Stimulated activated CD4-positive, alpha-beta T cell treated with anti-CD3 and anti-CD28 coated beads, Interleukin-15, amount 100 ng/mL, for 1 hour (primary cell): ENCODE measurements at places on chromosomes 12 and 14.
A peak's percentile ranks its signal among the peaks of the same experiment; 100 is the strongest.

- no peak for DNase-seq
Observed at GRCh38 chr14:52607061-52607460, 54.4 kb downstream of the GPR137C start.

- DNase-seq, result no peak
Observed at GRCh38 chr12:90216815-90217214, 508.2 kb upstream of the ATP2B1 start.

DNA sequence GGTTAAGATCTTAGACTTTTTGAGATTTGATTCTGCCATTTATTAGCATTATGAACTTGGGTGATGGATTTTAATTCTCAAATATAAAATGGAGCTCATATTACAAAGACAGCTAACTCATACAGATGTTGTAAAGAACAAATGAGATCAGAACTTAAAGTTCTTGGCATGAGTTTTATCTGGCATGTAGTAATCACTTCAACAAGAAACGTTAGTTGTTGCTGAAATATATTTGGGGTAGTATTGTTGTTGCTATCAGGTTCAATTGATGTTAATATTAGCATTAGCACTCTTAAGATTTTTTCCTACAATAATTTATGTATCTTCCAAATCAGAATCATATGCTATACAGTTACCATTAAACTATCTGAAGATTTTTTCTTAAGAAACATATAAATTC lies 71.0 kb downstream of the SLC6A15 start:
- no peak for DNase-seq

DNA sequence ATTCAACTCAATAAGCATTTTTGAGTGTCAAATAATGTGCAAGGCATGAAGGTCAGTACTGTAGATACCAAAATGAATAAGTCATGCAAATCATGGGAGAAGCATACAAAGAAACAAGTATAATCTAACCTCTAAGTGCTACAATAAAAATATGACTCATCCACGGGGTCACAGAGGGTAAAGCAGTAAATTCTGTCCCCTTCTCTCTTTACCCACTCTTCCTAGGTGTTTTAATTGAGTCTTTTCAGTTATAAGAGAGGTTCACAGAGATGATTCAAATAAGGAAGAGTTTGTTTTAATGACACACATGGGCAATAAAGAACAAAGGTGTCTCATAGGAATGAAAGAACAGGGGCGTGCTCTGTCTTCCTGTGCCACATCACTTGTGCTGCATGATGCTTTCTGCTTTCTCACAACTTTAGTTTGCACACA lies 71.5 kb upstream of the DAAM1 start:
- no peak for DNase-seq

GRCh38 chr14:103141117-103141796 lies 18.0 kb downstream of the TNFAIP2 start:
- DNase-seq, result no peak

DNA sequence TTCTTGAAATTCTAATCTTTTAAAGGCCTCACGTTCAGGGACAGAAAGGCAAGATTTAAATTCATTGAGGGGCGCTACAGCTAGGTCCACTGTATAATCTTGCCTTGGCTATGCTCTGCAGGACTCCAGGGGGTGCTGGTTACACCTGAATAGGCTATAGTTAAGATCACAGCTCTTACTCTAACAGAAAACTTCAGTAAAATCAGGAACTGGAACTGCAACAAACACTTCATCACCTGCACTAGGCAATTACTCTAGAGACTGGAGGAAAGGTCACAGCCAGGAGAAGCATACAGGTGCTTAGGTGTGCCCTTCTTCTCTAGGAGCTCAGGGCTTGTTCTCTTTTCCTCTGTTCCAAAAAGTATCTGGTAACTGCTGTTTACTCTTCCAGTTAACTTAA lies 20.9 kb downstream of the SLCO1C1 start:
- no peak for DNase-seq

- no peak for DNase-seq
Observed at GRCh38 chr12:65229441-65229840, 49.0 kb upstream of the MSRB3 start.

GRCh38 chr12:5944688-5945070 lies 380 bp downstream of the ANO2 start:
- no peak for DNase-seq

- DNase-seq, result no peak
Observed at GRCh38 chr14:102138535-102138934, 1.2 kb upstream of the WDR20 start.

DNA sequence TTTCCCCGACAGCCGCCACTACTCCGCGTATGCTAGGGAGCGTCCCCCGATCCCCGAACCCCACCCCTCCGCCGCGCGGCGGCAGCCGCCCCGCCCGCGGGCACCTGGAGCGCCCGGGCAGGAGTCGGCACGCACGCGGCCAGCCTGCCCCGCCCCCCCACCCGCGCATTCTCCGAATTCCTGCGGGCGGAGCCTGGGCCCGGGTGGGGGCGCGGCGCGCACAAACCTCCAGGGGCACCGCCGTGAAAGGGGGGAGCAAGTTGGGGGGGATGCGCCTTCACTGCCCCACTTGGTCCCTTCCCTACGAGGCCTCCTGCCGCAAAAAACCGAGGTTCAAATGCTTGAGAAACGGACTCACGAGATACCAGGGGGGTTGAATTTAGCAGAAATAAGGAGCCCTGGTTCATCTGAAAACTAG lies 1.7 kb downstream of the AJUBA start:
- DNase-seq, result peak; percentile 44

GRCh38 chr12:113955109-113955970 lies 10.8 kb downstream of the RBM19 start:
- DNase-seq, result no peak

GRCh38 chr12:61357496-61357895 lies 902.7 kb upstream of the USP15 start:
- no peak for DNase-seq

GRCh38 chr14:78875049-78875448 lies 704.9 kb downstream of the NRXN3 start:
- no peak for DNase-seq

DNA sequence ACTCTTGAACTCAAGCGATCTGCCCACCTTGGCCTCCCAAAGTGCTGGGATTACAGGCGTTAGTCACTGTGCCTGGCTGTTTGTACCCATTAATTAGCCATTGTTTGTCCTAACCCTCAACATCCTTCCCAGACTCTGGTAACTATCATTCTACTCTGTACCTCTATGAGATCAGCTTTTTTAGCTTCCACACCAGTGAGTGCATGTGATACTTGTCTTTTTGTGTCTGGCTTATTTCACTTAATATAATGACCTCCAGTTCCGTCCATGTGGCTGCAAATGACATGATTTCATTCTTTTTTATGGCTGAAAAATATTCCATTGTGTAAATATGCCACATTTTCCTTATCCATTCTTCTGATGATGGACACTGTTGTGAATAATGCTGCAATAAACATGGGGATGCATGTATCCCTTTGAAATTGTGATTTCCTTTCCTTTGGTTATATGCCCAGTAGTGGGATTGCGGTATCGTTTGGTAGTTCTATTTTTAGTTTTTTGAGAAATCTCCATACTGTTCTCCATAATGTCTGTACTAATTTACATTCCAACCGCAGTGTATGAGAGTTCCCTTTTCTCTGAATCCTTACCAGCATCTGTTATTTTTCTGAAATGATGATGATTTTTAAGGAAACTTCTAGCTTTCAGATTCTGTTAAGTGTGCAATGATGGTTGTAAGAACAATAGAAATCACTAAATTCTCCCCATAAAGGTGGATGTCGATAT lies 6.7 kb upstream of the PPP4R3A start:
- no peak for DNase-seq

DNA sequence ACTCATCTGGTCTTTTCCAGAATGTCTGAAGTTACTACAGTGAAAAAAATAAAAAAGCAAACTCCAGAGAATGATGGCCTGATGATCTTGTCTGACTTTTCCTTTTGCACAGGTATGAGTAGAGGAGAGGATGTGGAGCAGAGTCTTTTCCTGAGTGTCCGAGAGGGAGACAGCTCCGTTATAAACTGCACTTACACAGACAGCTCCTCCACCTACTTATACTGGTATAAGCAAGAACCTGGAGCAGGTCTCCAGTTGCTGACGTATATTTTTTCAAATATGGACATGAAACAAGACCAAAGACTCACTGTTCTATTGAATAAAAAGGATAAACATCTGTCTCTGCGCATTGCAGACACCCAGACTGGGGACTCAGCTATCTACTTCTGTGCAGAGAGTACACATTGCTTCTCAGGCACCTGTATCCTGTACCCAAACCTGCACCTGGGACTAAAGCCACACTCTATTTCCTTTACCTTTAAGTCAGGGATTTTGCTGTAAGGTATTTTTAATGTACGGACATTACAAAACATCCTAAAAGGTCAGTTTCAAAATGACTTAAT lies 75.8 kb upstream of the OR4E1 start:
- no peak for DNase-seq

- DNase-seq, result no peak
Observed at GRCh38 chr14:100617410-100618317, 30.4 kb upstream of the BEGAIN start.

DNA sequence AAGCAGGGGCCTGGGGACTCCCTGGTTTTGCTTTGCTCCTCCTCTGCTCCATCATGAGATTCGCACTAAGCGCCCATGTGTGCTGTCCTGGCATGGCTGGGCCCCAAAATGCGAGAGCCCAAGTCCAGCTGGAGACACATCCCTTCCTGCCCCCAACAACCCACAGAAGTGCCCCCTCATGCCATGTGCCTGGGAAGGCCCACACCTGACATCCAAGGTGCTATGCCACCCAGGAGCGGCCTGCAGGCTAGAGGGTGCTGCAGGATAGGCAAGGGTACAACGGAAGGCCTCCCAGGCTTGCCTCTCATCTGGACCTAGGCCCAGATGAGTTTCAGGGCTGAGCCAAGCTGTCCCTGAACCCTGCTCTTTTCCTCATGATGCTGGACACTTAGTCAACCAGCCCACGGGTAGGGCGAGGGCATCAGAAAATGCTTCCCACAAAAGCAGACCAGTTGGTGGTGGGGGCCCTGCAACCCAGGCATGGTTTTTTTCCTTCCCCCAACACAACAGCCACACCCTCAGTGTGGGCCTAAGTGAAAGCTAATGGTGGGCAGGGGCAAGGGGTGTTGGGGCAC lies 13.2 kb upstream of the KRT80 start:
- DNase-seq, result no peak

DNA sequence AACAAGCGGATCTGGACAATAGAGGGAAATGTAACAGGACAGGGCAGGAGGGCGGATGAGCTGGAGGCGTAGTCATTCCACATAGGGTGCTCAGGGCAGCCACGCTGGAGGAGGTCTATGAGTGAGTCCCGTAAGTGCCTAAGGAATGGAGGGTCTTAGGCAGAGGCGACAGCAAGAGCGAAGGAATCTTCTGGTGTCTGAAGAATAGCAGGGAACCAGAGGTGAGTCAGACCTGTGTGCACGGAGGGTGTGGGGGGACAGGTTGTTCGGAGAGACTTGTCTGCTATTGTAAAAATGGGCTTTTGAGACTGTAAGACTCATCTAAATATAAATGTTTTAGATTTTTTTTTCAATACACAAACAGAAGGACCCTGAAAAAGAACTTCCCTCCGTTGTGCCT lies 70.6 kb downstream of the SETD3 start:
- DNase-seq, result no peak

GRCh38 chr12:117485984-117486839 lies 124.8 kb upstream of the NOS1 start:
- no peak for DNase-seq

DNA sequence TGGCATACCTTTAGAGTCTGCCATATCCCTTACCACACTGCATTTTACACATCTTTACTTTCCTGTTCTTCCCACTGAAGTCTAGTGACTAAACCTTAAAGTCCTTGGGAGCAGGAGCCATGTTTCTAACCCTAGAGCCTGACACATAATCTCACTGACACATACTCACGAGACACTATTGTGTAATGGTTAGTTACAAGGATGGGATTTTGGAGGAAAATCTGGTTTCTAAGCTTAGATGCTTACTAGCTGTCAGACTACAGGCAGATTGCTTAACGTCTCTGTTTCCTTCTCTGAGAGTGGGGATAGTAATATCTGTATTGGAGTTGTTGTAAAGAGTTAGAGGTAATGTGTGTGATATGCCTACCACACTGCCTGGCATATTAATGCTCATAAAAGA lies 6.2 kb upstream of the DYRK4 start:
- no peak for DNase-seq

DNA sequence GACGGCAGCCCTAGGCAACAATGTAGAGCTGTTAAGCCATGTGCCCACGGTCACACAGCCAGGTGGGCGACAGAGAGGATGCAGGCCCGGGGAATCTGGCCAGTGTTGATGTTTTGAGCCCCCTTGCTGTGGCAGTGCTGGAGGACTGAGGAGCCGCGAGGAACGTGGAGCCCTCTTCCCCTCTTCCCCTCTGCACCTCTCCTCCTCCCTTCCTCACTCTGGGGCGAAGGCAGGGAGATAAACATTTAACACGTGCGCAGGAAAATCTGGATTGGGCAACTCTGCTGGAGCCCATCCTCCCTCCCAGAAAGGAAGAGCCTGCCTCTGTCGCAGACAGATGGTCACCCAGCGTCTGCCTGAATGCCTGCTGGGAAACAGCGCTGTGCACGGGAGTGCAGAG lies 376.8 kb downstream of the FUT8 start:
- no peak for DNase-seq

DNA sequence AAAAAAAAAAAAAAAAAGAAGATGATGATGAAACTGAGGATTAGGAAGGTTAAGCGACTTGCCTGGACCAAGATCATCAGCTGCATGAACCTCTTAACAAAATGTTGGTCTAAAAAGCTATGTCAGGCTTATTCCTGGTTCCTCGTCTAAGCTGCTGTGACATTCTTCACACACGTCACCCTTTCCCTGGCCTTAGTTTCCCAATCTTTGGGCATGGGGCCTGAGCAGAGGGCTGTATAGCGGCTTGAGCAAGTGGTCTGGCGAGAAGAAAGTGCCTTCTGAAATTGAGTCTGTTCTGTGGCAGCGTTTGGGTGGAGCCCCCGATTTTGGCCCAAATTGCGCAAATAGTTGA lies 58.7 kb upstream of the CCND2 start:
- no peak for DNase-seq

DNA sequence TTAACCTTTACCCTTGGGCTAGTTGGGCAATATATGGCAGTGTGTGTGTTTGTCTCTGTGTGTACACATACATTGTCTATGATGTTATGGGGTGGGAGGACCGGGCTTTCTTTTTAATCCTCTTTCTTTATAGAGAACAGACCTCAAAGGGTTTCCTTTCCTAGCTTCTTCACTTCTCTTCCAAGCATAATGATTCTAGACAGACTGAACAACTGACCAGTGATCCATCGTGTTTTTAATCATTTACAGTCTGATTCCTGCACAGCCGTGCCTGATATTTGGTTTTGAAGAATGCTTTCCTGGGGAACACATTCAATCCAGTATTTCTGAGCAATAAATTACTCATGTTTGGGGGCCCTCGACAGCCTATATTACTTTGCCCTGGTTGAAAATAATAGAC lies 481.1 kb upstream of the DCN start:
- DNase-seq, result no peak

- DNase-seq, result no peak
Observed at GRCh38 chr14:89241934-89242651, 174.9 kb downstream of the FOXN3 start.

- DNase-seq, result no peak
Observed at GRCh38 chr14:37625597-37626595, 30.5 kb downstream of the TTC6 start.

GRCh38 chr12:2970744-2971143 lies 11.5 kb downstream of the TEAD4 start:
- no peak for DNase-seq

- DNase-seq, result no peak
Observed at GRCh38 chr14:89108608-89109007, 284.2 kb downstream of the TTC8 start.

- DNase-seq, result no peak
Observed at GRCh38 chr12:122304924-122305323, 38.6 kb upstream of the VPS33A start.
